Activated T-helper 17 cell treated with anti-CD3 and anti-CD28 coated beads, Interleukin-2, amount 50 U/mL, for 72 hours (primary cell): ENCODE measurements at places on chromosomes 7 and 10. TPM values are rescaled to one million over a fixed set of nuclear protein-coding genes. Genes with fewer than 3 reads are reported as not detected.

DNA sequence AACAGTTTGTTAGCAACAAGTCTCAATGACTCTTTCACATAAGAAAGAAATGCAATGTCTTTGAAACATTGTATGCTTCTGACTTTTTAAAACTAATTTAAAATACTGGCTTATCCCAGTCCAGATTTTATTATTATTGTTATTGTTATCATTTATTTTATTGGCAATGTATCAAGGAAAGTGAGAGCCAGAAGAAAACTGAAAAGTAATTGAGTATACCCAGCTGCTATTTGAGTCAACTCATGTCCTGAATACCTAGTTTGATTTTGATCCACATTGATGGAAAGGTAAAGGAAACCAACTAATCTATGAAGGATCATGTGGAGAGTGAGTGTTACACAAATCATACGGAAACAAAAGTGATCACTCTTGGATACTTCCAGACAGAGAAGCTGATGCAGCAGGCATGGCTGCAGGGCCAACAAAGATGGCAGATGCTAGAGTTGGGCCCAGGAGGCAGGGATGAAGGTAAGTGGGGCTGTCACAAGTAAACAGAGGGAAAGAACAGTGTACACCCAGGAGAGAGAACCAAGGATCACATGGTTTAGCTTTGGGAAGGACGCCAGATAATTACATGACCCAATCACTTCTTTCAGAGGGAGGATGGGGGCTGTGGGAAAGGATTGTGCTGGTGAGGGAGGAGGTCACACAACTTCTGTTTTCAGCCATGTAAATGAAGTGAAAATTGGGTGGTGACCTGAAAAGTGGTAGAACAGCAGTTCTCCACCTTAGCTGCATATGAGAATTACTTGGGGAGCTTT lies 179.2 kb upstream of the NAMPT start:
- ATAC-seq, result no peak
- H3K27ac ChIP-seq, result no peak overlapping the region
- peaks cover 2% of the 10 kb centered on the region for H3K27me3 ChIP-seq
- H3K4me3 ChIP-seq, result no peak overlapping the region
- peaks cover 12% of the 10 kb centered on the region for H3K4me1 ChIP-seq

- no peaks in the 10 kb centered on the region for H3K4me1 ChIP-seq
- no peak overlapping the region for H3K4me3 ChIP-seq
- peak; percentile 83 for ATAC-seq
Observed at GRCh38 chr7:135333200-135333599, 99.6 kb downstream of the STRA8 start.

DNA sequence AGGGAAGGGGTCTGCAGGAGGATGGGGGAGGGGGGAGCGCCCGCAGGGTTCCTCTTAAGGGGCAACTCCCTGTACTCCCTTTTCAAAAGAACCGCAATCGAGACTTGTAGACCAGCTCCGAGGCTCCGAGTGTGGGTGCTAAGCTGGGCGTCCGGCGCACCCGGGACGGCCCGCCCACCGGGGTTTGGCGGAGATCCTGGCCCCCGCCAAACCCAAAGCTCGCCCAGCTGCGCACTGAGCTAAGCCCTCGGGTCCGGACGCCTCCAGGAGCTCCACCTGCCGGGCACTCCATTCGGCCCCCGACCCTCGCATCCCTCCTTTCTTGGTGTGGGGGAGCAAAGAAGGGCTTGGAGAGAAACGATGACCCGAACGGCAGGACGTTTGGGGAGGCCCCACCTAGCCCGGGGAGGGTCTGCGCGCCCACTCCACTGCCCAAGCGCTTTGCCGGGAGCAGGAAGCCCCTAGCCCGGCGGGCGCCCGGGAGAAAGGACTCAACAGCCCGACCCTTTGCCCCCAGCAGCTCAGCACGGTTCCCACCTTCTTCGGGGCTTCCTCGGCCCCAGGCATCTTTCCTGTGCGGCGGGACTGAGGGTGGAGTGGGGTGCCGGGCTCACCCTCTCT lies 651 bp downstream of the AFAP1L2 start:
- no peak for ATAC-seq
- H3K27ac ChIP-seq, result no peak overlapping the region
- peak overlapping the region; percentile 51 for H3K4me3 ChIP-seq
- H3K4me1 ChIP-seq, result no peaks in the 10 kb centered on the region
- H3K27me3 ChIP-seq, result peaks cover 67% of the 10 kb centered on the region

GRCh38 chr7:11818281-11818680 lies 13.7 kb downstream of the THSD7A start:
- H3K27me3 ChIP-seq, result no peaks in the 10 kb centered on the region
- no peak overlapping the region for H3K27ac ChIP-seq
- no peaks in the 10 kb centered on the region for H3K36me3 ChIP-seq
- H3K4me3 ChIP-seq, result no peak overlapping the region
- no peak for ATAC-seq

GRCh38 chr7:64794171-64794844 lies at the start of gene ZNF138:
Gene ZNF138 (plus strand): TSS chr7:64794428. CDS start chr7:64794569, 141 bp downstream.
- peak within 1 kb of the TSS; percentile 96 for H3K27ac ChIP-seq
- H3K27me3 ChIP-seq, result no peaks in the 10 kb centered on the region
- peaks cover 36% of the 10 kb centered on the region for H3K36me3 ChIP-seq

Gene KIAA1217
- 2.6 TPM for total RNA-seq
